A549 treated with Hydrocortisone at 1 μM for 4 hours (cell line): ENCODE measurements at places on chromosomes 7 and 10. TPM values are rescaled to one million over a fixed set of nuclear protein-coding genes. Genes with fewer than 3 reads are reported as not detected.

The TSPAN13 gene
- 15.6 to 19.3 TPM (median 16.3 TPM) in 5 replicates for total RNA-seq

The SERPINE1 gene
- total RNA-seq: 1,637 to 2,046 TPM (median 1,903 TPM) in 5 replicates

The SLC39A12 gene
- not detected in 5 replicates for total RNA-seq

The SPDYE9 gene
- not detected in 5 replicates for total RNA-seq

The MAGI2 gene
- 0.23 to 0.62 TPM (median 0.40 TPM) in 5 replicates for total RNA-seq

The ACSL5 gene
- total RNA-seq: 0.29 to 0.46 TPM (median 0.41 TPM) in 5 replicates

The UNC5B gene
- total RNA-seq: 2.5 to 3.3 TPM (median 3.1 TPM) in 5 replicates

The HTR5A gene
- total RNA-seq: not detected in 5 replicates

The FAM180A gene
- 0.06 to 0.13 TPM in 2 of 5 replicates, not detected in the others for total RNA-seq

The PPP1R17 gene
- total RNA-seq: not detected in 5 replicates

The ASZ1 gene
- total RNA-seq: not detected in 5 replicates

The C10orf53 gene
- not detected in 5 replicates for total RNA-seq

The GARIN1A gene
- total RNA-seq: 0.38 to 0.72 TPM (median 0.60 TPM) in 5 replicates

The SEMA3A gene
- 3.9 to 6.8 TPM (median 4.5 TPM) in 5 replicates for total RNA-seq

The MINDY3 gene
- 13.1 to 15.7 TPM (median 14.1 TPM) in 5 replicates for total RNA-seq

The SDK1 gene
- 0.37 to 0.61 TPM (median 0.45 TPM) in 5 replicates for total RNA-seq

The ASB13 gene
- 20.5 to 26.8 TPM (median 22.4 TPM) in 5 replicates for total RNA-seq

The PPP1R3A gene
- not detected in 5 replicates for total RNA-seq

The CLDN12 gene
- total RNA-seq: 24.9 to 38.0 TPM (median 34.2 TPM) in 5 replicates

The LOXL4 gene
- total RNA-seq: 1.1 to 1.5 TPM (median 1.5 TPM) in 5 replicates

The NXPH1 gene
- not detected in 5 replicates for total RNA-seq

The PRSS37 gene
- total RNA-seq: not detected in 5 replicates

The MUC3A gene
- total RNA-seq: 13.5 to 23.7 TPM (median 20.2 TPM) in 5 replicates

The CLCN1 gene
- total RNA-seq: 0.03 to 0.07 TPM (median 0.03 TPM) in 3 of 5 replicates, not detected in the others

The TEX36 gene
- not detected in 5 replicates for total RNA-seq

The GNG11 gene
- 32.1 to 38.7 TPM (median 35.4 TPM) in 5 replicates for total RNA-seq

The LEP gene
- not detected in 5 replicates for total RNA-seq

The ZNF92 gene
- total RNA-seq: 3.8 to 6.1 TPM (median 4.7 TPM) in 5 replicates

The CLDN4 gene
- 3.7 to 5.3 TPM (median 4.3 TPM) in 5 replicates for total RNA-seq

The SORBS1 gene
- total RNA-seq: 0.38 to 0.58 TPM (median 0.48 TPM) in 5 replicates

The IQUB gene
- total RNA-seq: 0.06 TPM in 4 of 5 replicates, not detected in the other

The CAMK2B gene
- total RNA-seq: 0.12 to 0.32 TPM (median 0.28 TPM) in 5 replicates

The NUTM2D gene
- 0.96 to 1.4 TPM (median 1.2 TPM) in 5 replicates for total RNA-seq

The PARP12 gene
- 18.3 to 20.5 TPM (median 20.0 TPM) in 5 replicates for total RNA-seq

The SPDYE6 gene
- not detected in 5 replicates for total RNA-seq

The SPOCK2 gene
- total RNA-seq: 0.29 to 0.53 TPM (median 0.37 TPM) in 5 replicates

The PALD1 gene
- 5.1 to 7.0 TPM (median 6.9 TPM) in 5 replicates for total RNA-seq
